H4 (cell line): ENCODE measurements at places on chromosomes 1 and 21. TPM values are rescaled to one million over a fixed set of nuclear protein-coding genes. Genes with fewer than 3 reads are reported as not detected.

GRCh38 chr1:44485229-44485933, 80.3 kb downstream of the RNF220 start:
- peak; percentile 88 for DNase-seq

DNA sequence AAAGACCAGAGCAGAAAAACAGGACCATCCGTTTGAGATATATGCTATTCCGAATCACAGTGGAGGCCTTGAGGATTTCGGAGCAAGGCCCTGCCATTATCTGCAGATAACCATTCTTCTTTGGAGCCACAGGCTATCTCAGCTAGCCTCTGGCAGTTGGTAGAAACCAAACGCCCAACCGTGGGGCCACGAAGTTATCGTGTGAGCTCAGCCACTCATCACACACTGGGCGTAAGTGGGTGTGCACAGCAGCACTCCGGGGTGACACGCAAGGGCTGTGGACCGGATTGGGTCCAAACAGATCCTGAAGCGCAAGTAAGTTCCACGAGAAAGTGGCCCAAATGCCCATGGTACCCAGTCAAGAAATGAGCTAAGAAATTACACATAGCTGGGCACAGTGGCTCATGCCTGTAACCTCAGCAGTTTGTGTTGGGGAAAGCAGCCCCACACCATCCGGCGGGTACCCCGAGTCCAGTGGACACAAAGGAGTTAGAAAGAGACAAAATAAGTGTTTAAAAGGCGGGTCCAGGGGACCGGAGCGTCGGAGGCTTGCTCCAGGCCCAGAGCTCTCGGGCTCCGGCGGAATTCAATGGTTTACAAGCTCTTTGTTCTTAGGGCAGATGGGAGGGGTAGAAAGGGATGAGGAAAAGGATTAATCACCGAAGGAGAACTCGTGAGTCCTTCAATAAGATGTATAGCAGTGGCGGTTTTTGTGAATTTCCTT, 130.6 kb downstream of the LIPI start:
- no peak for DNase-seq

DNA sequence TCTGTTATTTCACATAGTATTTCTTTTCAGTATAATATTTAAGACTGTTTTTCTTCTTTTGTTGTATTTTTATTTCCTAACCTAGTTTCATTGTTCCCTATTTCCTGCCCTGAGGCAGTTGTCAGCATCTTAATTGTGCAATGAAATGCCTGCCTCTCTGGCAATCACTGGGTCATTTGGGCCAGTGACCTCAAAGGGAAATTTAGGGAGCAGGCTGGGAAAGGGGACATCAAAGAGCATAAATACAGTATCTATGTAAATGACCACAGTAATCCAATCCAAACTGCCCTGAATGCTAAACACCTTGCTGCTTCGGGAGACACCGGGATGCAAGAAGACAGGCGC, 147.8 kb downstream of the TLR5 start:
- no peak for DNase-seq

GRCh38 chr1:15430787-15431570, 7.3 kb upstream of the CTRC start:
- DNase-seq: no peak

DNA sequence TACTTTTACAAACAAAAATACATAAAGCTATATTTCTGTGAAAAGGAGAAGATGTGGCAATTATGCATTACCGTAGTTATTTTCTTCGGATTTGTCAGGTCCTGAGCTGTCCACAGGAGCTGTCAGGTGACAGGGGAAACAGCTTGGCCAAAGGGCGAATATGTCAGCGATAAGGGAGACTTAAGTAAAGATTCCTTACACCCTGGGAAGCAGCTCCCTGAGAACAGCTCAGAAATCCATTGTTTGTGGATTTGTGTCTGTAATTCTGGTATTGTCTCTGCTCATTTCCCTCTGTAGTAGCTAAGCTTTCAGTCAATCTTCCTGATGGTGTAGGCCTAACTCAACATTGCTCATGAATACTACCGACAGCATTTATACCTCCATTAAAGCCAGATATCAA, 7.1 kb upstream of the CD34 start:
- no peak for DNase-seq

The POU2F1 gene
- total RNA-seq: 2.2 and 3.3 TPM in 2 replicates

The MANEAL gene
- total RNA-seq: 8.9 and 10.4 TPM in 2 replicates
